Endothelial cell of coronary artery (primary cell): ENCODE measurements at places on chromosomes 1 and 21. TPM values are rescaled to one million over a fixed set of nuclear protein-coding genes. Genes with fewer than 3 reads are reported as not detected.

Gene FALEC
- total RNA-seq = 0.63 TPM in 1 of 2 replicates, not detected in the other

Gene NAV1
- 18.4 and 51.8 TPM in 2 replicates for total RNA-seq

Gene AMY1B
- total RNA-seq = not detected in 2 replicates

Gene C1orf87
- total RNA-seq = not detected in 2 replicates

Gene KDF1
- total RNA-seq = under 0.01 TPM in 1 of 2 replicates, not detected in the other

Gene SH2D2A
- total RNA-seq = 0.09 and 0.19 TPM in 2 replicates

Gene HHIPL2
- under 0.01 TPM in 1 of 2 replicates, not detected in the other for total RNA-seq

Gene SMPDL3B
- 0.09 and 0.18 TPM in 2 replicates for total RNA-seq

Gene RIMKLA
- total RNA-seq = under 0.01 TPM in 2 replicates

Gene ASTN1
- total RNA-seq = not detected in 2 replicates

Gene CD164L2
- total RNA-seq = not detected in 2 replicates

Gene CHI3L1
- 0.09 TPM in 1 of 2 replicates, not detected in the other for total RNA-seq

Gene RCC1
- 70.4 and 72.7 TPM in 2 replicates for total RNA-seq

Gene ANKRD45
- 0.36 TPM in 1 of 2 replicates, not detected in the other for total RNA-seq

Gene AK5
- 7.4 and 10.6 TPM in 2 replicates for total RNA-seq

Gene CSF3R
- total RNA-seq = not detected in 2 replicates

Gene CRYBG2
- 0.36 TPM in 1 of 2 replicates, not detected in the other for total RNA-seq

Gene PLEKHN1
- total RNA-seq = 0.19 and 0.36 TPM in 2 replicates

Gene PLA2G2D
- not detected in 2 replicates for total RNA-seq

Gene CD48
- not detected in 2 replicates for total RNA-seq

Gene FAM151A
- total RNA-seq = not detected in 2 replicates

Gene FAM131C
- total RNA-seq = 0.09 TPM in 2 replicates

Gene FAM89A
- total RNA-seq = 13.2 and 23.1 TPM in 2 replicates

Gene FAM163A
- 0.09 TPM in 2 replicates for total RNA-seq

Gene CFHR3
- total RNA-seq = not detected in 2 replicates

Gene OPRD1
- total RNA-seq = not detected in 2 replicates

Gene PRR9
- total RNA-seq = not detected in 2 replicates

Gene TRIM67
- not detected in 2 replicates for total RNA-seq

Gene OSCP1
- 6.5 and 6.7 TPM in 2 replicates for total RNA-seq

Gene CD1E
- total RNA-seq = not detected in 2 replicates

Gene JAM2
- 0.09 and 1.2 TPM in 2 replicates for total RNA-seq

Gene NEK2
- total RNA-seq = 10.5 and 18.2 TPM in 2 replicates

Gene PROK1
- not detected in 2 replicates for total RNA-seq

Gene IL19
- not detected in 2 replicates for total RNA-seq

Gene BNIPL
- under 0.01 and 0.09 TPM in 2 replicates for total RNA-seq

Gene FCRL4
- not detected in 2 replicates for total RNA-seq

Gene RLF
- 19.3 and 32.8 TPM in 2 replicates for total RNA-seq

Gene CLCA4
- not detected in 2 replicates for total RNA-seq

Gene S100A7A
- total RNA-seq = not detected in 2 replicates

Gene TSPEAR
- not detected in 2 replicates for total RNA-seq

Gene CACNA1S
- total RNA-seq = not detected in 2 replicates

Gene LORICRIN
- total RNA-seq = not detected in 2 replicates

Gene MPZ
- 0.54 and 1.2 TPM in 2 replicates for total RNA-seq

Gene CD34
- 30.3 and 51.4 TPM in 2 replicates for total RNA-seq

Gene FCGR1A
- total RNA-seq = not detected in 2 replicates
